ENCODE measurements at places on chromosomes 1 and 21. TPM values are rescaled to one million over a fixed set of nuclear protein-coding genes. Genes with fewer than 3 reads are reported as not detected.

GRCh38 chr1:206568256-206568655 lies 44.0 kb downstream of the EIF2D start:
- no peak for DNase-seq

Gene CD2
- total RNA-seq, result not detected

GRCh38 chr1:172760121-172760520 lies 101.2 kb downstream of the FASLG start:
- no peak for DNase-seq

Gene DIPK1A
- total RNA-seq, result 28.4 TPM

GRCh38 chr1:18351735-18352134 lies 129.0 kb upstream of the KLHDC7A start:
- no peak for DNase-seq

Data from myocyte (in vitro differentiated cells).